Activated CD4-positive, alpha-beta T cell treated with anti-CD3 and anti-CD28 coated beads, Interleukin-2, Interleukin-6, amounts not matched to agents 100 ng/mL and 50 ng/mL, durations not matched to agents 16 hours and 8 hours (primary cell): ENCODE measurements at places on chromosomes 5 and 9.

DNA sequence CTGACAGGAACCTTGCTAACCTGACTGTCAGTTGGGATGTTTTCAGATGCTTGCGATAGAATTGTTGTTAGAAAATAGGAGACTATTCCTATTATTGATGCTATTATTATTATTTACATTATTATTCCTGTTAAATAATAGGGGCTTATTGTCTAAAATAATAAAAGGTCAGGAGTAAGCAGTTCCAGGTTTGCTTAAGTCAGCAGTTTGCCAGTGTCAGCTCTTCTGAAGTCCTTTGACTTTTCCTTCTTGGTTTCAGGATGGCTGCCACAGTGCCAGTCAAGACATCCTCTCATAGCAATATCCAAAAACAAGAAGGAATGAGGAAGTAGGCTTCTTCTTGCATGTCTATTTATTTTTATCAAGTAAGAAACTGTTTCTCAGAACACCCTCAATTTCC, 141.7 kb upstream of the MARCHF11 start:
- DNase-seq = no peak

DNA sequence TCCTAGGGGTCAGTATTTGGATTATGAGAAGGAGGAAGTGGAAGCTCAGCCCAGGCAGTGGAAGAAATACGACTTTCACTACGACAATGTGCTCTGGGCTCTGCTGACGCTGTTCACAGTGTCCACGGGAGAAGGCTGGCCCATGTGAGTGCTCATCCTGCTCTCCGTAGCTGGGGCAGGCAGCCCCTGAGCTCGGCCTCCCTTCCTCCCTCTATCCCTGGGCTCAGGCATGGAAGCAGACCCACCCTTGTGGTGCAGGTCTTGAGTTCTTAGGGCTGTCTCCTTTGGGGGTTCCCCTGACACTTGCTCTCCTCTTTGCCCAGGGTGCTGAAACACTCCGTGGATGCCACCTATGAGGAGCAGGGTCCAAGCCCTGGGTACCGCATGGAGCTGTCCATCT, 180.1 kb downstream of the CACNA1B start:
- DNase-seq = no peak

- DNase-seq = no peak
Observed at GRCh38 chr9:125470767-125471580, 209.3 kb downstream of the GAPVD1 start.

- no peak for DNase-seq
Observed at GRCh38 chr9:122226142-122226757, 2.5 kb downstream of the LHX6 start.

GRCh38 chr5:17216974-17217492, 398 bp upstream of the BASP1 start:
- no peak for DNase-seq

DNA sequence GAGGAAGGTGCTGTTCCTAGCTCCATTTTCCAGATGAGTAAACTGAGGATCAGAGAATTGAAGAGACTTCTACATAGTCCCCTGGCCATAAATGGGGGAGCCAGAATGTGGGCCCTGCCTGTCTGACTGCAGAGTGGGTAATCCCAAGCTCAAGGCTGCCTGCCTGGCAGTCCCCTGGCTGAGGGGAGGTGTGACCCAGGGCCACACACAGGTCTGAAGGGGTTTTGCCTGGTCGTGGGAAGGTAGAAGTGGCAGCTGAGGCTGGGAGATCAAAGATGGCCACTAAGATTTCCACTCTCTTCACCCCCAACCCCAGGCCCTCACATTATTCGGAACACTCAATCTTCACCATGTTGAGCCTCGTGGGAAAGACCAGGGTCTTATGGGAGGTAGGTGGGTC, 176.3 kb downstream of the MACROH2A1 start:
- no peak for DNase-seq

DNA sequence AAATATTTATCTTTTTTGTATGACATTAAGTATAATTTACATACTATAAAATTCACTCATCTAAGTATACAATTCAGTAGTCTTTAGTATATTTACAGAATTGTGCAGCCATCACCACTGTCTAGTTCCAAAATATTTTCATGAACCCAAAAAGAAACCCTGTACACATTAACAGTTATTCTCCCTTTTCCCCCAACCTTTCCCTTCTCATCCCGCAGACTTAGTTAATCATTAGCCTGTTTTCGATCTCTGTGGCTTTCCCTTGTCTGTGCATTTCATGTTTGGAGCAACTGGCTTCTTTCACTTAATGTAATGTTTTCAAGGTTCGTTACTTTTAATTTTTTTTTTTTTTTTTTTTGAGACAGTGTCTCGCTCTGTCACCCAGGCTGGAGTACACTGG, 37.5 kb downstream of the MTREX start:
- DNase-seq = no peak
